A549 treated with CORT108297 at 1 μM for 4 hours (cell line): ENCODE measurements at places on chromosomes 3 and 15. TPM values are rescaled to one million over a fixed set of nuclear protein-coding genes. Genes with fewer than 3 reads are reported as not detected.

The SAXO2 gene
- 2.2 to 3.2 TPM (median 2.3 TPM) in 5 replicates for total RNA-seq

The BTLA gene
- 0.05 TPM in 1 of 5 replicates, not detected in the others for total RNA-seq

The TUBGCP4 gene
- 4.1 to 7.4 TPM (median 6.2 TPM) in 5 replicates for total RNA-seq

The GNAT1 gene
- 0.06 TPM in 1 of 5 replicates, not detected in the others for total RNA-seq

The RTP1 gene
- total RNA-seq, result not detected in 5 replicates

The ZBBX gene
- not detected in 5 replicates for total RNA-seq

The AMOTL2 gene
- total RNA-seq, result 37.2 to 46.2 TPM (median 44.0 TPM) in 5 replicates

The BNC1 gene
- total RNA-seq, result 0.43 to 0.47 TPM (median 0.47 TPM) in 5 replicates
